ENCODE measurements at places on chromosomes 3 and 15.

- no peak for DNase-seq
Measured at GRCh38 chr3:120424506-120424905, 26.3 kb downstream of the FSTL1 start.

GRCh38 chr3:9732740-9733115 is 1.2 kb downstream of the BRPF1 start:
- no peak for DNase-seq

DNA sequence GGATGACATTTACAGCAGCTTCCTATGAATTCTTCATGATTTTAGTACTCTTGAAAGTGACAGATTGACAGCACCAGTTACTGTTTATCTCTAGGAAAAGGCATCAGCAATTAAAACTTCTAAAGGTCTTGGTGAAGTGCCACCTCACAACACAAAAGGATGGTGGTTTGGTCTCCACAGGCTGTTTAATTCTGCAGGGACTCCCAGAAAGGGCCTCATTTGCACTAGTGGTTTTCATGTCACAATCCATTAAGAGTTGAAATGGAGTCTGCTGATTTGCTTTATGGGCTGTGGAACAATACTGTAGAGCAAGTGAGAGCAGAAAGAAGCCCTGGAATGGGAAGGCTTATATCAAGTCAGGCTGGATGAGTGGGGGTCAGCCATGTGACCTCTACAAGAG is 225.3 kb upstream of the KCNMB2 start:
- no peak for DNase-seq

DNA sequence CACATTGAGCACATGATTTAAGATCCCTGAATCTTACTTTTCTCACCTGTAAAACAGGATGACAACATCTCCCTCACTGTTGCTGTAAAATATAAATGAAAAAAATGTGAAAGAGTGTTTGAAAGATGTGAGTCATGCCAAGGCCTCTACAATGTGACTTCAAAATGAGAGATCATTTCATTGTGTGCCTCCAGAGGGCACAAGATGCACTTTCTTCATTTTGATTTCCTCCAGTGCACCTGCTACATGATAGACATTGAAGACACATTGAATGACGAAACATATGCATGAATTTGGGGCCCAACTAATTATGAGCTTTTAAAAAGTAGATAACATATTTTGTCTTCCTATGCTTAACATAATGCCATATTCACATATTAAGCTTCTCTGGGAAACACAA is 170.3 kb downstream of the MOBP start:
- no peak for DNase-seq

- DNase-seq: no peak
Measured at GRCh38 chr3:196197524-196197923, 13.7 kb downstream of the ZDHHC19 start.

DNA sequence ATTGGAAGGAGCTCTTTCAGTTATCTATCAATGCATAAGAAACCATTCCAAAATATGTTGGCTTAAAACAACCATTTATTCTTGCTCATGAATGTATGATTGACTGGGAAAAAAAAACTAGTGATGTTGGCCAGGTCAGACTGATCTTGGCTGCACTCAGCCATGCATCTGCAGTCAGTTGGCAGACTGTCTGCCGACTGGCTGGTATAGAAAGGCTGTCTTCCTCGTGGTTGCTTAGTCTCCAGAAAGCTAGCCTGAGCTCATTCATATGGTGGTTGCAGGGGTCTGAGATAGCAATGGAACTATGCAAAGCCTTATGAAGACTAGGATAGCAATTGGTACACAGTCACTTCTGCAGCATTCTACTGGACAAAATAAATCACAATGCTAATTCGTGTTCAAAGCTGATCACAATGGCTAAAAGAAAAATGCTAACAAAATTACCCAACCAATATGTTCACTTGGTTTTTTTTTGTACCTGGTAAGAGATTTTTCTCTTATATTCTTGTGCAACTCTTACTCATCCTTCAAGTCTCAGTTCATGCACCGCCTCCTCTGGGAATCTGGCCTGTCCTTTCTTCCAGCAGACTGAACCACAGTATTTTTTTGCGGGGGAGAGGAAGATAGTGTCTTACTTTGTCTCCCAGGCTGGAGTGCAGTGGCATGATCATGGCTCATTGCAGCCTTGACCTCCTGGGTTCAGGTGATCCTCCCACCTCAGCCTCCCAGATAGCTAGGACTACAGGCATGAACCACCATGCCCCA is 126.8 kb downstream of the KCNAB1 start:
- no peak for DNase-seq

DNA sequence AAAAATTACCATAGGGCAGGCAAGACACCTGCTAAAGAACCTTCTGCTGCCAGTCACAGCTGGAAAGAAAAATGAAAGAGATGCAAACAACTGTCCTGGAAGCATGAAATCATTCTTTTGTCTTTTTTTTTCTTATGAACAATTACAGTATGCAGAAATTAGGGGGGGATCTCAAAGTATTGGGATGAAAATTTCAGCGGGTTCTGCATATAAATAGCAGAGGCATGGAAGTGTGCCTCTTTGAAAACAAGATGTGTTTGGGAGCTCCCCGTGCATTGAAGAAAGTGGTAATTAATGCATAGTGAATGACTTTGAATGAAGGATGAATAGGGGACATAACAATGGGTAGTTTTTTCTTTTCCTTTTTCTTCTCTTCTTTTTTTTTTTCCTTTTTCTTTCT is 431.2 kb downstream of the SOX2 start:
- DNase-seq: no peak

GRCh38 chr15:94683902-94684301 is 452.5 kb downstream of the MCTP2 start:
- no peak for DNase-seq

GRCh38 chr3:133125802-133126201 is 87.6 kb downstream of the TMEM108 start:
- peak; percentile 79 for DNase-seq

DNA sequence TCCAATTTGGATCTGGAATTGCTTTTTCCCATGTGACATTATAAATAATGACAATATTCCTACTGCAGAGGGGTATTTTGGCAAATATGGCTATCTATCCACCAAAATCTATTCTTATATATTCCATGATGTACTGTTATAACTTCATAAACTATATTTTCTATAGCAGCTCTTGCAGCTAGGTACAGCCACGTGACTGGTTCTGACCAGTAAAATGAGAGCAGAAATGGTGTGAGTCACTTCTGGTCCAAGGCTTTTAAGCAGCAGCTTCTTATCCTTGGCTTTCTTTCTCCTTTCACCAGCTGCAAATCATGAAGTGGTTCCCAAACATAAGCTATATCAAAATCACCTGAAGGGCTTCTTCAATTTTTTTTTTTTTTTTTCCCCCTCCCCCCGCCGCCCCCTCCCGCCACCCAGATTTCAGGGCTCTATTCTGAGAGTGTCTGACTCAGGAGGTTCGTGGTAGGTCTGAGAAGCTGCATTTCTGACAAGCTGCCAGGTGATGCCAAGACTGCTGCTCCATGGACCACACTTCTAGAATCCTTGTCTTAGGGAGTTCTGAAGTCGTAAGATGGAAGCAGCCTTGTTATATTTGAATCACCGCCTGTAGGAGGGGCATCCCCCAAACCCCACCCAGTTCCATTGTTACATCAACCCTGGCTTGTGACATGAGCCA is 357.5 kb downstream of the CHST2 start:
- DNase-seq: no peak

- peak; percentile 39 for DNase-seq
Measured at GRCh38 chr3:30073622-30074021, 532.8 kb upstream of the TGFBR2 start.

GRCh38 chr3:120025520-120025919 is 68.7 kb downstream of the GSK3B start:
- no peak for DNase-seq

DNA sequence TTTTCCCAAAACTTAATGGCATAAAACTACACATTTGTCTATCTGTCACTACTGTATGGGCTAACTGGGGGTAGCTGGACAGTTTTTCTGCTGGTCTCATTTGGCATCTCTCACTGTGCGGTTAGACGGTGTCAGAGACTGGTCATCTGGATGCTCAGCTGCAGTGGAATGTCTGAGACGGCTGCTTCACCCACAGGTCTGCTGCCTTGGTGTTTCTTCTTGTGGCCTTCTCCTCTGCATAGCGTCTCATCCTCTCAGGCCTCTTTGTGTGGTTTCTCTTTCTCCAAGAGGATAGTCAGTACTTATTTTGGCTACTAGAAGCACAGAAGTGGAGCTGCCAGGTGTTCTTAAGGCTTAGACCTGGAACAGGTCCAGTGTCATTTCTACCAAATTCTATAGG is 35.9 kb upstream of the GOLGA6L9 start:
- DNase-seq: no peak

- DNase-seq: no peak
Measured at GRCh38 chr15:57286446-57287122, 89.7 kb upstream of the CGNL1 start.

- no peak for DNase-seq
Measured at GRCh38 chr15:69668963-69669362, 216.3 kb downstream of the RPLP1 start.

- no peak for DNase-seq
Measured at GRCh38 chr15:85000189-85000864, 18.7 kb downstream of the PDE8A start.

DNA sequence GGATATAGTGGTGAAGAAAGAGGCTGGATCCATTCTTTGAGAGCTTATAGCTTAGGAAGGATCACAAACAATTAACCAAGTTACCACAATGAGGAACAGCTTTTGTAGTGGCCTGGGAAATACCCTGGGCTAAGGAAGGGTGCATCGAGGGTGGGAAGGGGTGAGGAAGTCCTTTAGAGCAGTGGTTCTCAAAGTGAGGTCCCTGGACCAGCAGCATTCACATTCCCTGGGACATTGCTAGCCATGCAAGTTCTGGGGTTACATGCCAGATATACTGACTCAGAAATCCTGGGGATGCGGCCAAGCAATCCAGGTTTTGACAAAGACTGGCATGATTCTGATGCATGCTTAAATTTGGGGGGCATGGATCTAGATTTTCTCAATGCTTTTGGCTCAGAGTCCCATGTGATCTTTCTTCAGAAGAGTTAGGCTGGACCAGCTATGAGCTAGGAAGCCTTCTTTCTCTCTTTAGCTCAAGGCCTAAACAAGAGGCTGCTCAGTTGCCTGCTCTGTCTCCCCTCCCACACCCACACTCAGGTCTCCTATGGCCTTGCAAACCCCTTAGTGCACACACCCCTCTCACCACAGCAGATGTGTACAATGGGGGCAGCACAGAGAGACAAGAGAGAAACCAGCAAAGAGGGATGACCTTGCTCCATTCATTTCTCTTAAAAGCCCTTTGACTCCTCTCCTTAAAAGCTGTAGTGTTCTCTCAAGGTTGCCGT is 1.8 kb upstream of the CCR1 start:
- no peak for DNase-seq

DNA sequence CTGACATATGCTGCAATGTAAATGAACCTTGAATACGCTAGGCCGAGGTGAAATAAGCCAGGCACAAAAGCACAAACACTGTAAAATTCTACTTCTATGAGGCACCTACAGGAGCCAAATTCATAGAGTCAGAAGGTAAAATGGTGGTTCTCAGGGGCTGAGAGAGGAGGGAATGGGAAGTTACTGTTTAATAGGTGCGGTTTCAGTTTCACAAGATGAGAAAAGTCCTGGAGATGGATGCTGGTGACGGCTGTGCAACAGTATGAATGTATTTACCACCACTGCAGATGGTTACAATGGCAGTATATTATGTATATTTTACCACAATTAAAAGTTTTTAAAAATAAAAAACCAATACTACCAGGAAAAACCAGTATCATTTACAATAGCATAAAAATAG is 4.0 kb downstream of the TNK2 start:
- DNase-seq: no peak

- no peak for DNase-seq
Measured at GRCh38 chr3:172359231-172359630, 89.0 kb downstream of the GHSR start.

DNA sequence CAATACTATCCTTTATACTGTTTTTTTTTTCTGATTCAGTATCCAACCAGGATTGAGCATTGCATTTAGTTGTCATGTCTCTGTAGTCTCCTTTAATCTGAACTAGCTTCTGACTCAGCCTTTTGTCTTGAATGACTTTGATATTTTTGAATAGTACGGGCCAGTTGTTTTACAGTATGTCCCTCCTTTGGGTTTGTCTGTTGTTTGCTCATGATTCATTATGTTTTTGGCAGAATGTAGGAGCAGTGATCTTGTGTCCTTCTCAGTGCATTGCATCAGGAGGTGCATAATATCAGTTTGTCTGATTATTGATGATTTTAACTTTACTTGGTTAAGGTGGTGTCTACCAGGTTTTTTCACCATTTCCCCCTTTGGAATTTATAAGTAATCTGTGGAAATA is 20.5 kb downstream of the EXOG start:
- DNase-seq: no peak

GRCh38 chr3:12752102-12752501 is 7.0 kb downstream of the TMEM40 start:
- DNase-seq: no peak

GRCh38 chr3:173502983-173503568 is 105.5 kb downstream of the NLGN1 start:
- DNase-seq: no peak

DNA sequence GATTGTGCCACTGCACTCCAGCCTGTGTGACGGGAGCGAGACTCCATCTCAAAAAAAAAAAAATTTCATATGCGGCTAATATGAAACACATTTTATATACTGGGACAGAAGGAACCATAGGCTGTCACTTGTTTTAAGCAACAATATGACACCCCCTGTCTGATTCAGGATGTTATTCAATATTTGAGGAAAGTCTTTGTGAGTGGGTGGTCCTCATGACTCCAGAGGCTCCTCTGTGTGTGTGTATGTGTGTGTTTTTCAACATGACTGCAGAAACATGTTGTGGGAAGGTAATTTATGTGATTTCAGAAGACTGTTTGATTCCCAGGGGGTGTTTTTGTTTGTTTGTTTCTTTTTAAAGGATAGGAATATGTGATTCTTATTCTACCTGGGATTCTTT is 32.8 kb downstream of the MAP2K1 start:
- DNase-seq: no peak

DNA sequence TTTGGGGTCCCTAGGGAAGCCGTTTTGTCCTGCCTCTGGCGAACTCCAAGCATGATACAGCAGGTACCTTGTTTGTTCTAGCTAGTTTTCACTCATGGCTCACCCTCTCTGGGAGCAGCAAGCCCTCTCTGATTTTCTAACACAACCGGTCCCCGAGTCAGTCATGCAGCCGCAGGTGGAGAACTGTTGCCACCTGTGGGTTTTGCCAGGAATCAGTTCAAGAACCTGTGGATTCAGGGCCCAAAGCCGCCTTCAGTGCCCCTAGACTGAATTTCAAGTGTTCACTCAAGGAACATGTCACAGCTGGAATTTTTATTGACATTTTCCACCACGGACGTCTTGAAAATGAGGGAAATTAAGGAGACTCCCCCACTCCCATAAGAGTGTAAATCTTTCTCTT is 13.3 kb upstream of the LRRK1 start:
- no peak for DNase-seq

DNA sequence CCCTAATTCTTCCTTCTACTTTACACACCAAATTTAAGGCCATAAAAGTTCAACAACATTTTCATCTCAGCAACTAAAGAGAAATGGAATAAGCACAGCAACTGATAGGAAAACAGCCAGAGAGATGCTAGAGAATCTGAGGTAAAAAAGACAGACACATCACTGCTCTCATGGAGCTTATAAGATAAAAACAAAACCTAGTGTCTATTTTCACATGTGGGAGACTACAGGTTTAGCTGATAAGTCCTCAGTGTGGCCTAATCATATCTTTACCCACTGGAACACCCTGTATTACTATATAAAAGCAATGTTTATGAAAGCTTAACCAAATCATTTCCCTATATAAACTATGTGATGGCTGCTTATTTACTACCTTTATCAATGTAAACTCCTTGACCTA is 33.0 kb downstream of the KPNA4 start:
- no peak for DNase-seq

Data from SK-N-DZ (cell line).